HT1080 (cell line): ENCODE measurements at places on chromosomes 12 and 14. TPM values are rescaled to one million over a fixed set of nuclear protein-coding genes. Genes with fewer than 3 reads are reported as not detected.

The NKX2-1 gene
- not detected in 2 replicates for total RNA-seq

The AQP6 gene
- total RNA-seq: not detected in 2 replicates

The EFS gene
- not detected in 2 replicates for total RNA-seq

The COL2A1 gene
- total RNA-seq: 0.02 and 0.07 TPM in 2 replicates

The SLCO1B3 gene
- 11.6 and 13.6 TPM in 2 replicates for total RNA-seq

The TSHR gene
- total RNA-seq: not detected in 2 replicates
